ENCODE measurements at places on chromosomes 16 and 17.

DNA sequence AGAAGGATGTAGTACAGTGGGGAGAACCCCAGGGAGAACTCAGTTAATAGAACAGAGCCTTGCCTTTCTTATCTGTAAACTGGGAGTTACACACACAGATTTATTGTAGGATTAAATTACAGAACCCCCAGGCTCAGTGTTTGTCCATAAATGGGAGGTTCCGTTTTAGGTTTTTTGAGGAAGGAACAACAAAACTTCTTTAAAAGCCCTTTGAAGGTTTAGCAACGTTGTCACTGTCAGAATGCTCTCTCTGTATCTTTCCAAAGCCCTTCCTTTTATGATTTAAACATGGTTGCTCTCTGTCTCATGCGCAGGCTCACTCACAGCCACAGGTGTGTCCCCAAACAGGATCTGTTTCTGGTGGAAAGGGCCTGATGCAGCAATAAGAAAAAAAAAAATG is 9.4 kb upstream of the GNA13 start:
- no peak for DNase-seq

DNA sequence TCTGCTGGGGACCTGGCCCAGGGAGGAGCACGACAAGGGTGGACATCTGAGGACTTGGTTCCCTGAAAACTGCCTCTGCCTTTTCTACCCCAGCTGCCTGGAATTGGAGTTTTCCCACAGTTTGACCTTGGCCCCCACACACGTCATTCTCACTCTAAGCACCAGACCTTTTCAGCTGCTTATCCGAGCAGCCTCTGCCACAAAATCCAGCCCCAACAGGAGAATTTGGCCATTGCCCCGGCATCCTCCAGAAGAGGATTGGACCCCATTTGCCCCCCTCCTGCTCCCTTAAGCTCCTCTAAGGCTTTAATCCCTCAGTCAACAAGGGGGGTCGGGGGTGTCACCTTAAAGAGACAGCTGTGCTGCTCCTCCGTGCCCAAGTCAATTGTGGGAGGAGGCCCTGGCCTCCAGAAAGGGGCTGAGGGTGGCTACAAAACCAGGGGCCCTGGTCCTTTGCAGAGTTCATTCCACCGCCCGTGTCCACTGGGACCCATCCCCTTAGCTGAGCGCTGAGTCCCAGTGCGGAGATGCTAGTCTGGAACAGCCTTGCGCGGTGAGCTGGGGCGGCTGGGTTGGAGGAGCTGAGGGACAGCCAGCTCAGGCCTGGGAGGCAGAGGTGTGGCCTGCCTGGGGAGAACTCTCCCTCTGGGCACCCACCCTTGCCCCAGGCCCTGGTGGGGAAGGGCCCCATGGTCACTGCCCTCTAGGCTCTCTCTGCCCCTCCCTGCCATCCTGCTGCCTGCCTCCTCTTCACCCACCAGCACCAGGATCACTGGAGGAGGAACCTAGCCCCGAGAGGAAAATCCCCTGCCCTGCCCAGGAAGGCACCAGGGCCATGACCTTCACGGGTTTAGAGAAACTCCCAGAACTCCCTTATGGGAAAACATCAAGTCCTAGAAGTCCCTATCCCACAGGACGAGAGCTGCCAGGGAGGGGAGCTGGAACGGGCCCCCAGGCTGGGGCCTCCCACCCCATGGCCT is 18.8 kb downstream of the TTYH2 start:
- DNase-seq = no peak

- DNase-seq = no peak
These were observed 163.7 kb downstream of the CYB561 start for GRCh38 chr17:63282455-63282854.

DNA sequence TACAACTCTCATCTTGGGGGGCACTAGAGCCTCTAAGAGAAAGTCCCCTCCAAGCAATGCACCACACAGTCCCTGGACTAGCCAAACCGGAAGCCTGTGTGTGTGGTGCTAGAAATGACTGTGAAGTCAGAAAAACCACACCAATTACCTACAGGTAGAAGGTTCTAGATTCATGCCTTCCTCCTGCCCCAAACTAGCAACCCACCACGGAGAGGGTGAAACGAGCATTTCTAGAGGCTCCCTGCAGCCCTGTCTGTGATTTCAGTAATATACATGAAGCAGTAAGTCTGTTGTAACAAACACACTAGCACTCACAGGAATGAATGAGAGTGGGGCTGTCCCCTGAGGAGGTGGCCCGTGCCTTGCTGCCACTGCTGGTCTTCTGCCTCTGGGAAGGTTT is 13.6 kb downstream of the ZFHX3 start:
- DNase-seq = no peak

- no peak for DNase-seq
These were observed 18.2 kb downstream of the DNAH17 start for GRCh38 chr17:78558989-78559388.

Data from fibroblast of gingiva (primary cell).